ENCODE measurements at places on chromosomes 11 and 22.

DNA sequence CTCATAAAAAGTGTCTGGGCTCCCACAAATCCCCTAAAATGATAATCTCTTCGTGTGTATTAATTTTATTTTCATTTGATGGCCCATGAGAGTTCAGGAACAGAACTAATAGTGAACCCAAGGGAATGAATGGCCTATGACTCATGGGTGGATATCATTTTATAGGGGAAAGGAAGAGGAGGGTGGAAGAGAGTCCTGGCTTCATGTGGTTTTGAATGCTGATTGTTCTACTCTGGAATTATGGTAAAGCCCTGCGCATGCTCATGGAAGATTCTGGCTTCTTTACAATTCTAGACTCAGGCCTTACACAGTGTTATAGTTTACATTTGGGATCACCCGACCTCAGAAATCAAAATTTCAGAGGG is 35.2 kb downstream of the MAML2 start:
- no peak for DNase-seq

- DNase-seq: no peak
Measured at GRCh38 chr11:2313051-2313951, 11.5 kb downstream of the TSPAN32 start.

DNA sequence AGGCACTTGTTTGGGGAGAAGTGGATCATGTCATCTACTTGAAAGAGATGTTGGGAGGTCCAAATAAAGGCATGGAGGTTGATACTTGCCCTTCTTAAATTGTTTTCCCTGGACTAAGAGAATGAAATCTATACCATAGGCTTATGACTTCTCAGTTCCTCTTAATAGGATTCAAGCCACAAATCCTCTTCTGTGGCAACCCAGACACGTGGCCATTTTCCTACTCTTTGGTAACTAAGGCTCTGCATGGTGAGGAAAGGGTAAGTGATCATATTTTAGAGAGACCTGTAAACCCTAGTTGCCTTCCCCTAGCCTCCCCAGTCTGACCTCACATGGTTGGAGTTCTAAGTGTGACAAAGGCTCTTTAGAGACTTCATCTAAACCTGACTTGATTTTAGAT is 72.9 kb upstream of the CD44 start:
- no peak for DNase-seq

DNA sequence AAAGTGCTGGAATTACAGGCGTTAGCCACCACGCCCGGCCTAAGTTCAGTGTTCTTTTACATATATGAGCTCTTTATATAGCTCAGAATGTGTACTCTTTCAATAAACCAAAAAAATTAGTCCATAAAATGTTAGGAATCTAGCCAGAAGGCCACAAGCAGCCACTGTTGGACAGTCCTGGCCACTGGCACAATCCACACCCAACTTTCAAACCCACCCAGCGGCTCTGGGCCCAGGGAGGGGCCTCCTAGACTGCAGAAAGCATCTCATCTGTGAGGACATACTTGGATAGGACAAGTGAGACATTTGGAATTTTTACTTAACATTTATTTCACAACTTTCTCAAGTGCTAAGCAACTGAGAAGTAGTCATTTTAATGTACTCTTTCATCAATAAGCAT is 6.4 kb downstream of the PACSIN2 start:
- DNase-seq: no peak

DNA sequence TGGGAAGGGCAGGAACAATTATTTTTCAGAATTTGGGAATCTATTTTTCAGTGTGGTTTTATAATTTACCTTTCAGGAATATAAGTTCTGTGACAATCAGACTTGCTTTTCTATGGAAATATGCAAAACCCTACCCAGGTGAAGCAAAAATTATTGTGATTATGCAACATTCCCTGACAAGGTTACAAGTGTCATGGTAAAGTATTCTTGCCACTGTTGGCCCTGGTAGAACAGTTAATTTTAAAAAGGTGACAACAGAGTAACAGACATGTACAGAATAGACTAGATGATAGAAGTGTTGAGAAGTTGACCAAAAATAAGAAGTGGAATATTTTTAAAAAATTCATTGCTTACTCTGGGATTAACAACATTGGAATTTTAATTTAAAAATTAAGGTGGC is 29.2 kb downstream of the TRAF6 start:
- no peak for DNase-seq

- DNase-seq: no peak
Measured at GRCh38 chr11:3984896-3985295, 109.7 kb upstream of the RRM1 start.

- no peak for DNase-seq
Measured at GRCh38 chr11:33135216-33135615, 26.1 kb downstream of the CSTF3 start.

- no peak for DNase-seq
Measured at GRCh38 chr11:44451706-44452105, 113.8 kb upstream of the CD82 start.

- peak; percentile 16 for DNase-seq
Measured at GRCh38 chr11:45922425-45923082, at the start of gene LARGE2. LARGE2 (plus strand) TSS chr11:45922656; CDS start chr11:45922883, 227 bp downstream.

- no peak for DNase-seq
Measured at GRCh38 chr11:68784653-68785052, 33.3 kb upstream of the TESMIN start.

DNA sequence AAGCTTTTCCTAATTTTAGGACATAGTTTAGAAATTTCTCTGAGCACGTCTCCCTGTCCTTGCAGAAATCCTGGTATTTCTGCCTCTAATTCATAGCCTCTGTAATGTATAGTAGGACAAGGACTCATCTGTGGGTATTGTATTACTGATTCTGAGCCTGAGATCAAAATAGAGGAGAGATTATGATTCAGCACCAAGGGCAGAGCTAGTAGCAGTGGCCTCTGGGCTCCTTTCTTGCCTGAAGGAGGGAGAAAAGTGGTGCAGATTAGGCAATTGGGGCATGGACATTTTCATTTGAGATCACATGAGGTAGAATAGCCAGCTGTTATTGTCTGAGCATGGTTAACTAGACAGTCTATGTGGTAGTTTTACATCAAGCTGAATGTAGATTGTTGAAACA is 2.8 kb downstream of the MADD start:
- DNase-seq: no peak

GRCh38 chr11:72672597-72673238 is 1.5 kb downstream of the PDE2A start:
- no peak for DNase-seq

- DNase-seq: no peak
Measured at GRCh38 chr11:94895451-94895850, 77.9 kb downstream of the CWC15 start.

- no peak for DNase-seq
Measured at GRCh38 chr11:134753771-134754520, 341.9 kb upstream of the B3GAT1 start.

- peak; percentile 27 for DNase-seq
Measured at GRCh38 chr11:61018059-61018458, 46.6 kb downstream of the CD6 start.

DNA sequence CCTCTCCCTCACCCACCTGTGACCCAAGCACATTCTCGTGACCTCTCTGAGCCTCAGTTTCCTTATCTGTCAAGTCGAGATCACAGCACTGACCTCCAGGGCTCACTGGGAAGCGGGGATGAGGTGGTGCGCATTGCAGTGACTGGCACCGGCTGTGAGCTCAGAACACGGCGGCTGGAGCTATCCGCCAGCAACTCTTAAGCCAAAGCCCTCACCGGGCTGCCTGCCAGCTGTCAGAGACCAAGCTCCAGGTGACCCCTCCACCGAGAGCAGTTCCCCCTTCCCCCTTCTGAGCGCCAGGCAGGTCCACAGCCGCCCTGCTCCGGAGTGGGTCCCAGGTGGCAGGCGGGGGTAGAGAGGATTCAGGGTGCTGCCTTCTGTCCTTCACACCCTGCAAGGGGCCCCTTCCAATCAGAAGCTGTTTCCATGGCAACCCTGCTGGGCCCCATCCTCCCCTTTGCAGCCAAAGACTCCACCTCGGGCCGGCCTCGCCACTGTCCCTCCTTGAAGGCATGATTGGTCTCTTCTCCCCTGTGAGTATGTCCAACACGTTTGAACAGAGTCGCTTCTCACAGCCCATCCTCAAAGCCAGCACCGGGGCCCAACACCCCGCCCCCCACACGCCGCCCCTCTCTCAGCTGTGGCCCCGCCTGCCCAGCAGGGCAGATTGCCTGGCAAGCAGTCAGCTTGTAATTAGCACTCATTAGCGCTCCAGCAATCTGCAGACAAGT is 98.7 kb downstream of the WNT7B start:
- DNase-seq: no peak

GRCh38 chr22:46971099-46971763 is 208.8 kb downstream of the TBC1D22A start:
- no peak for DNase-seq

GRCh38 chr11:94760296-94760695 is 7.9 kb upstream of the AMOTL1 start:
- no peak for DNase-seq

DNA sequence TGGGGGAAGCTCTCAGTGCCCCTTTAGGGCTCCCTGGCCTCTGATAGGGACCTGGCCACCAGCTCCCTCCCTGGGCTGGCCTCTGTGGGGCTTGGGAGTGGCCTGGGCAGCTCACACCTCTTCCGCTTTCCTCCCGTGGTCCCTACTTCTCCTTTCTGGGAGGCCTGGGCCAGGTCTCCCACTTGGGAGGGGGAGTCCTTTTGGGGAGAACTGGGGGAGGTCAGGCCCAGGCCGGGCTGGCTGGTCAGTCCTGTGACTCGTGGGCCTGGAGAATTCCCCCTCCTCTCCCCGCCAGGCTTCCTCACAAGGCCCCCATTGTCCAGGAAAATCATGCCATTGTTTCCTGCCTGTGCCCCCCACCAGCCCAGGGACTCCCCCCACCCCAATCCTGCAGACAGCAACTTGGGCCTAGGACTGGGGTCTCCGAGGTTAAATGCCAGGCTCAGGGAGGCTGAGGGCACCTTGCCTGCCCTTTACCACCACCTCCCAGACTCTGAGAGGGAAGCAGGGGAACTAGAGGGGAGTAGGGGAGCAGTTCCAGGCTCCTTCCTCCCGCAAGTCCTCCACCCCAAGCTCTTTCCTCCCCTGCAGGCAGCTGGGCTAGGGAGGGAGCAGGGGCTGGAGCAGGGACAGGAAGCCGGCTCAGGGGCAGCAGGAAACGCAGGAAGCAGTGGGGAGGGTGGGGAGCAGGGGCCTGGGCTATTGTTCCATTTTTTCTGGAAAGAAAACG is 2.8 kb downstream of the MAP3K11 start:
- DNase-seq: no peak

GRCh38 chr11:66008468-66009101 is 3.2 kb upstream of the CST6 start:
- DNase-seq: no peak

GRCh38 chr11:46669711-46670139 is 30.7 kb downstream of the ARHGAP1 start:
- no peak for DNase-seq

- no peak for DNase-seq
Measured at GRCh38 chr11:33227578-33228261, 29.5 kb upstream of the HIPK3 start.

DNA sequence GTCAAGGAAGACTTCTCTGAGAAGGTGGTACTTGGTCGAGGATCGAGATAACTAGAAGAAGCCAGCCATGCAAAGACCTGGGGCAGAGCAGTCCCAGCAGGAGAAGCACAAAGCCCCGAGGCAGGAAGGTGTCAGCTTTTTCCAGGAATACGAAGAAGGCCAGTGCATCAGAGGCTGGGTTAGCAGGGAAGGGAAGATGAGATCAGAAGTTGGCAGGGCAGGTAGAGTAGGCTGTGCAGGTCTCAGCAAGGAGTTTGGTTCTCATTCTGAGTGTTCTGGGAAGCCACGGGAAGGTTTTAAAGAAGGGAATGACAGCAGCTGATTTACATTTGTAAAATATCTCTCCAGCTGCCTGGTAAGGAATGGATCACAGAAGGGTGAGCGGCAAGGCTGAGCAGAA is 111.3 kb downstream of the TENM4 start:
- no peak for DNase-seq

- DNase-seq: no peak
Measured at GRCh38 chr11:116202922-116203321, 569.9 kb downstream of the BUD13 start.

- peak; percentile 59 for DNase-seq
Measured at GRCh38 chr22:22745225-22746060, 101.0 kb downstream of the GGTLC2 start.
